ENCODE measurements at places on chromosomes 13 and 19.

- DNase-seq = no peak
Measured at GRCh38 chr13:80001510-80001842, 339.4 kb downstream of the SPRY2 start.

GRCh38 chr19:58538257-58539168 lies 5.4 kb upstream of the TRIM28 start:
- DNase-seq = peak; percentile 79

- DNase-seq = no peak
Measured at GRCh38 chr13:112894423-112894672, 74.7 kb upstream of the MCF2L start.

DNA sequence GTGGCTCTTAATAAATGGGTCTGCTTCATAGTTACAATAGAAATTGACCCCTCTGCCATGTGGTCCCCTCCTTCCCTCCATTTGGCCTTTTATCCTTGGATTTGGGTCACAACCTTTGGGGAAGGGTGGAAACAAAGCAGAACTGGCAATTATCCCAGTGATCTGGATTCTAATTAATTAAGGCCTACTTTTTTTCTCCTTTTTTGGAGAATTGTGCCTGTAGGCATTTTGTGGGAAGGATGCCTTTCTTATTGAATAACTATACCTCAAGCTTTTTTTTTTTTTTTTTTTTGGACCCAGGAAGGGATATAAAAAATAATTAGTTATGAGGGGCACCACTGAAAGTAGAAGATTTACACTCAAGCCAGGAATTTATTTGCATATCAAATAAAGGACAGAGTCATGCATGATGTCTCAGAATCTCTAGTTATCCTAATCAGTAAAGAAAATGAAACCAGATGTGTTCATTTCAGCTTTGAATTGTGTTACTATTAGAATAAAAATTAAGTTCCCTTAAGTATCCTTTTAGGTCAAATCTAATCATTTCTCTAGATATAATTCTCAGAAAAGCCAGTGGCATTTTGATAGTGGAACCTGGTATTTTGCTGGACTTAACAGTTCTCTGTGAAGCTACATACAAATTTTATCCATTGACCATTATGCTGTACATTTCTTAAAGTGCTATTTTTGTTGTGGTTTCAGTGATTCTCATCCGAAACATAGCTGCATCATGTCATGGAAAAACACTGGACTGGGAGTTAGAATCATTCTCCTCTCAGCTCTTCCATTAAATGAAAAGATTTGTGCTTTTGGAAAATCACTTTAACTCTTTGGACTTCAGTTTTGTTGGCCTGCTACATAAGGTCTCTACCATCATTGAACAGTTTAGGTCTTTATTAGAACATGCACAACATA lies 129.3 kb downstream of the KCNRG start:
- DNase-seq = peak; percentile 40

DNA sequence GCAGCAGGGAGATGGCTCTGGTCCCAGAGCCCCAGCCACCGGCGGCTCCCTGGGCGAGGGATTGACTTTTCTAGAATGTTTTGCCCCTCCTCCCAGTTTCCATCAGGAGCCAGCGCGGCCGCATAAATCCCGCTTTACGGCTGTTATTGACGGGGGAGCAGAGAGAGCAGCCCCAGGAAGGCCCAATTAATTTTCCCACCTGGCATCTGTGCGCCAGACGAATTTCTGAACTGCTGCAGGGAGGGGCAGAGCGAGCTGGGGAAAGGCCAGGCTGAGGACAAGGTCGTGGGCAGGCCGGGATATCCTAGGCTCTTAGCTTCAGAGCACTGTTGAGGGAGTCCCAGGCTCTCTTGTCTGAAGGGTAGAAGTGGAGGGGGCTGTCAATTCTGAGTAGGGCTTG lies 24.7 kb downstream of the ZNRF4 start:
- no peak for DNase-seq

DNA sequence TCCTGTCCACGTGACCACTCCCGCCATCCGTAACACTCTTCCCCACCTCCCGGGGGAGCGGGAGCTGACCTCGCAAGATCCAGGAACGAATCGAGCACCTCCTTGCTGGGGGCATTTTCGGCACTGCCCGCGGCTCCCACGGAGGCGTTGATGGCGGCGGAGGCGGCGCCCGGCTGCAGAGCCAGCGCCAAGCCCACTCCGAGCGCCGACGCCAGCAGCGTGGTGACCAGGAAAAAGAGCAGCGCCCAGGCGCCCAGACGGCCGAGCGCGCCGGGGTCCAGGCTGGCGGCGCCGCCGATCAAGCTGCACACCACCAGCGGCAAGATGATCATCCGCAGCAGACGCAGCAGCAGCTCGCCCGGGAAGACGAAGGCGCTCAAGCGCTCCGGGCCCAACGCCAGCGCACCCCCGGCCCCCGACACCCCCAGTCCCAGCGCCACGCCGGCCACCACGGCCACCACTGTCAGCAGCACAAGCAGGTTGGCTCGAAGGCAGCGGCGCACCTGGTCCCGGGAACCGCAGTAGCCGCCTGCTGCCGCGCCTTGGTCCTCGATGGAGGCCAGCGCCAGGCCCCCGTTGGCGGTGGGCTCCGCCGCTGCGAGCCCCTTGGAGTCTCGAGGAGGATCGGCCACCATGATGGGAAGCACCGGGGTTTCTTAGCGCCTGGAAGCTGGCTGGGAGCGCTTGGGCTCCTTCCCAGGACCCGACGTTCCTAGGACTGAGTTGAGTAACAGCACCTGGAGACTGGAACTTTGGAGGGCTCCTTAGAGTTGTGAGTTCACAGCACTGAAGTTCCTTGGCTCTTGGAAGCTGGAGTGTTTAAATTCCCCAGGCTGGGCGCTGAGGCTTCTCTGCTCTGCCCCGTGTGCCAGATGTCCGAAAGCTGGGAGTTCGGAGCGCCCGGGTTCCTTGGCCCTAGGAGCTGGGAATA lies 798 bp downstream of the SLC1A5 start:
- peak; percentile 49 for DNase-seq

- DNase-seq = no peak
Measured at GRCh38 chr13:93460005-93460404, 233.4 kb downstream of the GPC6 start.

GRCh38 chr19:49017666-49018351 lies 918 bp upstream of the LHB start:
- no peak for DNase-seq

DNA sequence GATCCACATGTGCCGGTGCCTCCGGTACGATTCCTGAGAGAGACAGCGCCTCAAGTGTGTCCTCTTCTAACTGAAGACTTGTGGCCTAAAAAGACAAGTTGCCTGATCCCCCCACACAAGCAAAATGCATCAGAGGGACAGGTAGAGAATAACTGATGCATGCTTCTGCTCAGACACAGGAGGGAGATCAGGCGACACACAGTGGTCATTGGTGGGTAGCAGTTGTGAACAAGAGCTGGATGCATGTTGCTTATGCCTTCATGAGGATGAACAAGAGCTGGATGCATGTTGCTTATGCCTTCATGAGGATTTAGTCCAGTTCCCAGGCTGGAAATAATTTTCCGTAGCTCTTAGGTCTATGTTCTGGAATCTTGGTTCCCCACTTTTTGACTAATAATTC lies 505.6 kb downstream of the MYO16 start:
- DNase-seq = no peak

DNA sequence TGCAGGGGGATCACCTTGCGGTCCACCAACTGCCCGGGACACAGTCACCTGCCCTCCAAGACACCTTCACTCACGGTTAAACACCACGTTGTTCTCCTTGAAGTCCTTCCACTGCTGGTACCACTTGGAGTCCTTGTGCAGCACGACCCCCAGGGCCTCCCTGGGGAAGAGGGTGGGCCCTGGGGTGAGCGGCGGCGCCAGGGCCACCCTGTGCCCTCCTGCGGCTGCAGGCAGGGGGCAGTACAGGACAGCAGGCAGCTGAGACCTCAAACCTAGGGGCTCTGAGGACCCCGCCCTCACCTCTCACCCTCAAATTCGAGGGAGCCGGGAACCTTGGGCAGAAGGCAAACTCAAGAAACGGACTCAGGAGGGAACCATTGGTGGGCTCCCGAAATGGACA lies 7.5 kb upstream of the CTXN1 start:
- no peak for DNase-seq

- DNase-seq = no peak
Measured at GRCh38 chr13:102100234-102100633, 301.6 kb downstream of the FGF14 start.

GRCh38 chr13:113741191-113741668 lies 17.8 kb upstream of the TMEM255B start:
- DNase-seq = no peak

DNA sequence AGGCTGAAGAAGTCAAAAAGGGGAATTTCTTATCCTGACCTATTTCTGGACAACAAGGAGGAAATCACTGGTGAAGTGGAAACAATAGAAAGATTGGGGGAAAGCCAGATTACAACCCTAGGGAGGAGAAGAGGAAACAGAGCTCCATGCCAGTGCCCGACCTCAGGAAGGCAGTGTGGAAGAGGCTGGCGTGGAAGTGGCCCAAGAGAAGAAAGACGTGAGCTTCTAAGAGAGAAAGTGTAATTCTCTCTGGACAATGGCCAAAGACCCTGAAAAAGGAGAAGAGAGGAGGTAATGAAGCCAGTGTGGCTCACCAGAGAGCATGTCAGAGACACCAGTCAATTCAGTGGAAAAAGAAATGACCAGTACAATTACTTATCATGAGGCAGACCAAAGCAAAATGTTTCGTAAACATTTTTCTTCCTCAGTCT lies 52.6 kb upstream of the URAD start:
- DNase-seq = no peak

DNA sequence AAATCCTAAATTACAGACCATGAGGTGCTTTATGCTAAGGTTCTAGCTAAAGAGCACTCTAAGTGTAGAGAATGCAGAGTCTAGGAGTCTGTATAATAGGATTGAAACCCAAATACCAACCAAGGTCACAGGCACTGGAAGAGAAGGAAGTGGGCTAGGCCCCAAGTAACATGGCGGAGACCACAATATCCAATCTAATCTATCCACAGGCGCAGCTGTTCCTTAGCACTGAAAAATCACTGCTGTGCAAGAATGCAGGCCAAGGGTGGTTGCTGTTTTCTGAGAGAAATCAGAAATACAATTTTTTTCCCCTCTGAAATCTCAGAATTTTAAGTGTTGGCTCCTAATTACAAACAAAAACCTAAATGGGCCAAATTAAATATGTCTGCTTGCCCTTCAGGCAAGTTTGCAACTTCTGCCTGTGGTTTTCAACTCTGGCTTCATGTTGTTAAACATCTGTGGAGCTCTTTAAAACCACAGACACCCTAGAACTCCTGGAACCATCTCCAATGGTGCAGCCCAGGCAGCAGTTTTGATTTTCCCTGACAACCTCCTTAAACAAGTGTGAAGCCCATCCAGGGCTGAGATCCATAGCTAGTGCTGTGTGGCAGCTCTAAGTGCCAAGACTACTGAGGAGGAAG lies 6.1 kb downstream of the RANBP3 start:
- DNase-seq = no peak

- no peak for DNase-seq
Measured at GRCh38 chr13:76795701-76796695, 90.2 kb downstream of the KCTD12 start.

DNA sequence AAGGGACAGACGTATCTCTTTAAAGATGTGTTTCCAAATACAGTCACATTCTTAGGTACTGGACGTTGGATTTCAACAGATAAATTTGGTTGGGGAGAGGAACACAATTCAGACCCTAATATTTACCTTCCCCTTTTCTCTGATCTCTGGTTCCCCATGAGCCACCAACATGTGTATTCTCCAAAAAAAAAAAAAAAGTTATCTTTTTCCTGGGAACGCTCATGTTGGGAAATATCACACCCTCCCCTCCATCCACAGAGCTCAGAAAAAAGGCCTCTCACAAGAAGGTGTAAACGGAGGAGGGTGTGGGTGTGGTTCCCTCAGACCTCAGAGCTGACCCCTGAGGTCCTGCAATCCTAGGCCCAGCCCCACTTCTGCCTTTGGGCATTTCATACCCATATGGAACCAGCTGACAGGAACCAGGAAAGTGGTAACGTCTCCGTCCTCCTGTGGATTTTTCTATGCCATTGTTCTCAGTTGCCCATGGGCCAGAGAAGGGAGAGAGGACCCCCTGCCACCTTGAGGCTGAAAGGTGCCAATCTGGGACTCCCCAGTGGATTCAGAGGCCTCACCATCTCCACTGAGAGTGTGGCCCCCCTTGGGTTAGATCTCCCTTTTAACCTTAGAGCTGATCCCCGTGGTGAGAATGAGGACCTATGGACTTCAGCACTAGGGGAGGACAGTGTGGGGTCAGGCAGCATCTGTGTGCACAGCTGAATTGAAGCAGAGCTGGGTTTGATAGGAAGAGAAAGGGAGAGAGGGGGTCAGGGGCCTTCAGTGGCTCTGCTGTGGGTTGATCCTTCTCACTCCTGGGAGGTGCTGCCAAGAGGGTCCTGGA lies 8.4 kb upstream of the SIGLEC12 start:
- DNase-seq = no peak

GRCh38 chr19:45186509-45187334 lies 8.1 kb downstream of the BLOC1S3 start:
- no peak for DNase-seq

DNA sequence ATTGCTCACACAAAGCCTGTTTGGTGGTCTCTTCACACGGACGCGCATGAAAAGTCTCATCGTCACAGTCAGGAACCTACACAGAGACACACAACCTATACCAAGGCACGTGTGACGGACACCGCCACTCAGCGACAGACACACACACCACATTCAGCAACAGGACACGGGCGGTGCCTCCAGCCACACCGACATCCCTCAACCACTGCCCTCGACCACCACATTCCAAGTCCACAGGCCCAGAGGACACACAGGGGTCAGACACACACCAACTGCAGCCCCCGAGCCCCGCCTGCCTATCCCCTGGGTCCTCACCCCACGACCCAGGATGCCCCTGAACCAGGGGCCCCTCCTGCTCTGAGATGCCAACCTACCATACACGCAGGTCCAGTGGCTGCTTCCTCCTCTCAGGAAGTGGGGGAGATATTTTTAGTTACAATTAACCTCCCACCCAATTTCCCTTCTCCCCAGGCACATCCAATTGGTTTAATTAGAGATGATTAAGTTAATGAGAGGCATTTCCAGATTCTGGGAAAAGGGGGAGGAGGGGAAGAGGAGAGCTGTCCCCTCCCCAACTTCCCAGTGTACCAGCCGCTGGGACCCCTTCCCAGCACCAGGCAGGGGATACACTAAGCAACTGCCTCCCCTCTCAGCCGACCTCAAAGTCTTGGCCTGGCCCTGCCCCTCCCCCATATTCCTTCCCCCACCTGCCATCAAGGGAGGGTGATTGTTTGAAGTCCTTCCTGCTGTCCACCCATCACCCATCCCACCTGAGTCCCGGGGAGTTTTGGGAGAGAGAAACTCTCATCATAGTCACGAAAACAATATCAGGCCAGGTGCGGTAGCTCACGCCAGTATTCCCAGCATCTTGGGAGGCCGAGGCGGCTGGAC lies 20.4 kb downstream of the MEIS3 start:
- DNase-seq = no peak

DNA sequence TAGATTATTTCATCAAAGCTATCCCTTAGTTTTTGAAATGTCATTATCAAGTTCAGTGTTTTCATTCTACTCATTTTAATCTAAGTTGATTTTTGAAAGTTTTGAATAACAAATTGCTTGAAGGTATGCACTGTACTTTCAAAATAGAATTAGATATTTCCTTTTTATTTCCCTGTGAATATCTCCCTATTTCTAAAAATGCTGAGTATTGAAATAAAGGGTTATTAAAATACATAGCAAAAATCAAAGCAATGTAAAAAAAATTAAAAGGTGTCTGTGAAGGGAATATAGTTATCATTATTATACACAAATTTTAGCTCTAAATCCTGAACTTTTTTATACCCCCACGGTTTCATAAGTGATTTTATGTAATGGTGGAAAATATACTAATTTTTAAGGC lies 967.8 kb downstream of the PCDH9 start:
- DNase-seq = no peak

Data from NCI-H526 treated with DMSO at 0.1 percent for 48 hours (cell line).